CD4-positive, alpha-beta T cell (primary cell): ENCODE measurements at places on chromosomes 16 and 17.

GRCh38 chr16:11411059-11411550 is 65.8 kb downstream of the RMI2 start:
- no peak for DNase-seq

GRCh38 chr16:82900559-82900958 is 273.8 kb downstream of the CDH13 start:
- no peak for DNase-seq

DNA sequence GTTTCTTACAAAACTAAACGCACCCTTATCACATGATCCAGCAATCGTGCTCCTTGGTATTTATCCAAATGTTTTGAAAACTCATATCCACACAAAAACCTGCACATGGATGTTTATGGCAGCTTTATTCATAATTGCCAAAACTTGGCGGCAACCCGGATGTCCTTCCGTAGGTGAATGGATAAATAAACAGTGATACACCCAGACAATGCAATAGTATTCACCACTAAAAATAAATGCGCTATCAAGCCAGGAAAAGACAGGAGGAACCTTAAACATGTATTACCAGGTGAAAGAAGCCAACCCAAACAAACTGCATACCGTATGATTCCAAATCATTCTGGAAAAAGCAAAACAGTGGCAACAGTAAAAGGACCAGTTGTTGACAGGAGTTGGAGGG is 10.0 kb downstream of the SPATA32 start:
- no peak for DNase-seq

DNA sequence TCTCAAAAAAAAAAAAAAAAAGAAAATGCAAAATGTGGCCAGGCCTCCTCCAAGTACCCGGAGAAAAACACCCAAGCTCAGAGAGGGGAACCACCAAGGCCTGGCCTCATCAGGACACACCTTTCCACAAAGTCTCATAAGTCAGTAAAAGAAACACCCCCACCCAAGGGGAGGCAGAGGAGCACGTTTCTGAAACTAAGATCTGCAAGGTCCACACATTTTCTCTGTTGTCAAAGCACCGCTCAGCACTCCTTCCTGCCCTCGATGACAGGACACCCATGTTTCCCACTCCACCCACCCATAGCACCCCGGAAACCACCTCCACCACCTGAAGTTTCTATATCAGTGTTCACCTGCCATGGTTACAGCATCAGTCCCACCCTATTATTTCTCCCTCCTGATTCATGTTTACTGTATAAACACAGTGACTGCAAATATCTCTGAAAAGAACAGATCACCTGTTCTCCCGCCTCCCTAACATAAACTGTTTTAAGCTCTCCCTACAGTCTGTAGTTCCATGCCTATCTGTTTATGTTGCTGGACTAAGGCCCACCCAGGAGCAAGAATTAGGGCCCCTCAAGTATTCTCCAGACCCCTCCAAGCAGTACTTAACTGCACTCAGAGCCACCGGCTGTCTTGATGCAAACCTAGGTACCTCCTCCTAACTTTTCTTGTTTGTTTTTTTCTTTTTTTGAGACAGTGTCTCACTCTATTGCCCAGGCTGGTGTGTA is 2.0 kb downstream of the CORO7 start:
- DNase-seq = peak; percentile 66

DNA sequence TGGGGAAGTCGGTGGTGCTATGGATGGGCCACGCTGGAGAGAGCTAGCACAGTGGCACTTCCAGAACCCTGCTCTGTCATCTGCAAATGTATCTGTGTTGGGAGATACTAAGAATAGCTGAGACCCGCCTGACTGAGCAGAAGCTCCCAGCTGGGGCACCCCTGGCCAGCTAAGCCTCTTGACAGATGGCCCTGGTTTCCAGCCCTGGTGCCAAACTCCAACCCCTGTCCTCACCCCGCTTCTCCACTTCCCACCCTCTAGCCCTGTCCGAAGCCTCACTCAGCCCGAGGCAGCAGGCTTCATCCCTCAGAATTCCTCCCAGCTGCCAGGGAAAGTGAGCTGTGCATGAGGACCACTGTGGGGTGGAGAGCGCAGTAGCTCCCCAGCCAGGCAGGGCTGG is 124.4 kb downstream of the CCDC144A start:
- no peak for DNase-seq

- no peak for DNase-seq
These were observed 186.0 kb downstream of the GRIN2A start for GRCh38 chr16:9996221-9996620.

DNA sequence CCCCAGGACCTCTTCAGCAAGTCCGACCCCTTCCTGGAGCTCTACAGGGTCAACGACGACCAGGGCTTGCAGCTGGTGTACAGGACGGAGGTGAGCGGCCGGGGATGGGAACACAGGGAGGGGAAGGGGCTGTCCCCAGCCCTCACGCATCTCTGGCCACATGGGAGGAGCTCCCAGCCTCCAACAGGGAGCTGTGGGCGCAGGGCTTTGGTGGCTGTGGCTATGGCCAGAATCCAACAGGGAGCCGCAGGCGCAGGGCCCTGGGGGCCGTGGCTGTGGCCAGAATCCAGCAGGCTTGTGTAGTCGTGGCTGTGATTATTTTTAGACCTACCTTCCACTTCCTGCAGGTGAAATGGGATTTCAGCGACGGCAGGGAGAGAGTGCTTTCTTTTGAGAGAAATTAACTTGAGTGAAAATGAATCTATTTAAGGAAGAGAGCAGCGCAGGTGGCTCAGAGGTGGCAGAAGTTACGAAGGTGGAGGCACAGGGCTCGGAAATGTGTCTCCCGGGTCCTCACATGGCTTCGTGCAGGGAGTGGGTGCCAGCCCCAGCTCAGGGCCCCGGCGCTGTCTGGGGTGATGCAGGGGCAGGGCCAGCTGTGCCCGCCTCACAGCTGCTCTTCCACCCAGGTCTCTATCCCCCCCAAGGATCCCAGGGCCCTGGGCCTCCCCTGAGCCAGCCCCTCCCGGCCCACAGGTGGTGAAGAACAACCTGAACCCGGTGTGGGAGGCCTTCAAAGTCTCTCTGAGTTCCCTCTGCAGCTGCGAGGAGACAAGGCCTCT is 9.4 kb downstream of the CPNE7 start:
- no peak for DNase-seq

DNA sequence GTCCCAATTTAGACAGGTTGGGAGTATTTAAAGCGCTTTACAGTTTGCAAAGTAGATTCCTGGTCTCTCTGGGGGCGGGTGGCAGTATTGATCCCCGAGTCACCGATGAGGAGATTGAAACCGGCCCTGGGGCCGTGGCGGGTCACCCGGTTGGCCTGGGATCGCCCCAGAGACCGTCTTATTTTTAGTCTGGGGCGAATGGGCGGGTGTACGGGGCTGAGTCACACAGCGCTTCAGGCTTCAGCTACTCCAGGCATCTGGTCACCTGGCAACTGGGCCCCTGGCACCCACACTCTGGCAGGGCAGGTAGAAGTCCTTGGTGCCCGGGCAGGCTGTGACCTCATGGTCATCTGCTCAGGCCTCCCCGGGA is 669 bp downstream of the MIEF2 start:
- DNase-seq = peak; percentile 42

- no peak for DNase-seq
These were observed 43.3 kb downstream of the WWOX start for GRCh38 chr16:78142788-78143187.

- DNase-seq = no peak
These were observed 369.1 kb downstream of the XYLT1 start for GRCh38 chr16:17101646-17102045.

DNA sequence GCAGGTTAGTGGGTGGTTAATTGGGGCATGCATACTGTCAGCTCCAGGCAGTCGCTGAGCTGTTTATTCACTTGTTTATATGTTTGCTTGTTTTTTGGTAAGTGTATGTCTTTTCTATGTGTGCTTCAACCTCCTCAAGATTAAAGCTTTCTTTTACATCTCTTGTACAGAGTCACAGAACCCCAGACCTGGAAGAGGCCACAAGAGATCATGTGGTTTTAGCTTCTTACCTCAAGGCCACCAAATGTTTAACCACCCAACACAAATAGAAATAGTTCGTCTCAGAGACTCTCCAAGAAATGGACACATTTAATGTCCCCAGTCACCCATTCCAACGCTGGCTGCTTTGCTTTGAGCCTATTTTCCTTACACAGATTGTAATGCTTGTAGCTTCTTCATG is 11.8 kb upstream of the TMEM98 start:
- no peak for DNase-seq

DNA sequence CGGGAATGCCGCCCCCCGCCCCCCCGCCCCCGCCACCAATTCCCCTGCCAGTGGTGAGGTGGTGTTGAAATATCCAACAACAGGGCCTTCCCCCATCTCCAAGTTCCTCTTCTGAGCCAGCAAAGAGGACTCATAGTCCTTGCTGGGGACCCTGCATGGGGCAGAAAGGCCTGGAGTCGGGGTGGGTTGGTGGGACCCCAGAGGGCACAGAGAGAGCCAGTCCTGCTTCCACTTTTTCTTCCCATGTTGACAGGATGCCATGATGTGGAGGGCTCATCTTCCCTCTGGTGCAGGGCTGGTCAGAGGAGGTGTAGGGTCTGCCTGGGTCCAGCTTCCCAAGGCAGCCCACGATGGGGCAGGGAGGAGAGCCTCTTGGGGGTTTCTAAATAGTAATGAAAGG is 49.0 kb upstream of the PIK3R6 start:
- DNase-seq = no peak

- DNase-seq = no peak
These were observed 12.3 kb downstream of the ENPP7 start for GRCh38 chr17:79742951-79743476.

GRCh38 chr17:37510056-37510455 is 20.4 kb downstream of the DUSP14 start:
- DNase-seq = no peak

DNA sequence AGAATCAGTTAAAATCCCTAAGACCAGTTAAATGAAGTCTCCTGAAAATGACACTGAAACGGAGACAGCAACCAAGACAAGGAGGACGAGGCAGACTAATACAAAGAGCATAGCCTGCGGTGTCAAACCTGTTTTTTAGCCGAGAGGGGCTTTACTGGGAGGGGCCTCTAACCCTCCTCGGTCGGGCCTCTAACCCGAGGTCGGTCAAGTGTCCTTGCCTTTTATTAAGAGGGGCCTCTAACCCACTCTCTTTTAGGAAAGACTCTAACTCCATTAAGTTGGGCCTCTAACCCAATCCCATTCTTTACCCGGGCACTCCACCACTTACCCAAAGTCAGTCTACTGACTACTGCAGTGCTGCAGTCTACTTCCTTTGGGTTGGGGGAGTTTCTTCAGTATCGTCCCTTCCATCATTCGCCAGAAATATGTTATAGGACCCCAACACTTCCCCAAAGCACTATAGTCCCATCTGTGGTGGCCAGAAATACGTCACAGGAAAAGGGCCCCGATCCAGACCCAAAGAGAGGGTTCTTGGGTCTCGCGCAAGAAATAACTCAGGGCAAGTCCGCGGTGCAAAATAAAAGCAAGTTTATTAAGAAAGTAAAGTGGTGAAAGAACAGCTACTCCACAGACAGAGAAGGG is 39.2 kb upstream of the ARL4D start:
- no peak for DNase-seq

- DNase-seq = no peak
These were observed 88.7 kb downstream of the TRIM37 start for GRCh38 chr17:59018019-59018418.

DNA sequence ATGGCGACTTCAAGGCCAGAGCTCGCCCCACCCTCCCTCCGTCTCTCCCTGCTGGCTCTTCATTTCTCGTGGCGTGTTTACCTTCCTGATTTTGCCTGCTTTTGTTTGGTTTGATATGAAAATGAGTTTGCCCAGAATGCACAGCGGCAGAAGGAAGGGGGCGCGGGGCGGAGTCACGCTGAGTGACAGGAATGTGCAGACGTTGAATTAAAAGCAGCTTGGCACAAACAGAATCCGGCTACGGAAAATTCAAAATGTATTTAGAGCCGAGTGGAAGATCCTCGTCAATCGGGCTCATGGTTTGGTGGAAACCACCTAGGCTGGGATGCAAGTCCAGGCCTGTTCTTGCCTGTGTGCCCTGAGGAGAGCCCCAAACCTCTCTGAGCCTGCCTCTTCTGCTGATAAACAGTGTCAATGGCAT is 102.7 kb downstream of the SDK2 start:
- no peak for DNase-seq

DNA sequence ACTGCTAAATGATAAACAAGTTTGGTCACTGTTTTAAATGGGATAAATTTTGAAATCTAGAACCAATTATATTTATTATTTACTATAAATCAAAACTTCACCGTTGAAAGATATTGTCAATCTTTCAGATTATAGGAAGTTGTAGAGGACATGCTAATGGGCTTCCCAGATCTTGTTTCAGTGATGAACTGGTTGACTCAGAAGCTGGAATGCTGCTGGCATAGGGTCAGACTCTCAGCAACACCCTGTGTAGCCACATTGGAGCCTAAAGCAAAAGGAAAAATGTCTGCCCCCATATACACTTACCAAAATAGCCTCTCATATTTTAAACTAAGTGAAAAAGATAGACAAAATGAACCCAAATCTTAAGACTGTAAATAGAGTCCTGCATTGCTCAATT is 916.9 kb upstream of the SOX9 start:
- DNase-seq = no peak

- peak; percentile 27 for DNase-seq
These were observed 544 bp downstream of the CYB561 start for GRCh38 chr17:63445571-63445953.

- DNase-seq = no peak
These were observed 4.6 kb downstream of the SLC12A4 start for GRCh38 chr16:67963662-67964321.

DNA sequence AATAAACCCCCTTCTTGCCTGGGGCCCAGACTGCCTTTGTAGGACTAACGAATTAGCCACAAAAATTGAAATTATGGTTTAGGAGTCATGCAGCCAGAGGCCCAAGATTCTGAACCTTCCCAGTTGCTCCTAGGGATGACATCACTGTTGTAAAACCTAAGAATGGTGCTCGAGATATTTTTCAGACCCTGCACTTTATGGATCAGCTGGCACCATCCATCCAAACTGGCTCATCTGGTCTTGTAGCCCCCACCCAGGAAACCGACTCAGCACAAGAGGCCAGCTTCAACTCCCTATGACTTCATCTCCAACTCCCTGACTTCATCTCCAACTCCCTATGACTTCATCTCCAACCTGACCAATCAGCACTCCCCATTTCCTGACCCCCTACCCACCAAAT is 10.9 kb upstream of the EVPL start:
- DNase-seq = no peak
